ENCODE measurements at places on chromosomes 12 and 14. TPM values are rescaled to one million over a fixed set of nuclear protein-coding genes. Genes with fewer than 3 reads are reported as not detected.

The RD3L gene
- total RNA-seq: not detected

The OR4K13 gene
- not detected for total RNA-seq

DNA sequence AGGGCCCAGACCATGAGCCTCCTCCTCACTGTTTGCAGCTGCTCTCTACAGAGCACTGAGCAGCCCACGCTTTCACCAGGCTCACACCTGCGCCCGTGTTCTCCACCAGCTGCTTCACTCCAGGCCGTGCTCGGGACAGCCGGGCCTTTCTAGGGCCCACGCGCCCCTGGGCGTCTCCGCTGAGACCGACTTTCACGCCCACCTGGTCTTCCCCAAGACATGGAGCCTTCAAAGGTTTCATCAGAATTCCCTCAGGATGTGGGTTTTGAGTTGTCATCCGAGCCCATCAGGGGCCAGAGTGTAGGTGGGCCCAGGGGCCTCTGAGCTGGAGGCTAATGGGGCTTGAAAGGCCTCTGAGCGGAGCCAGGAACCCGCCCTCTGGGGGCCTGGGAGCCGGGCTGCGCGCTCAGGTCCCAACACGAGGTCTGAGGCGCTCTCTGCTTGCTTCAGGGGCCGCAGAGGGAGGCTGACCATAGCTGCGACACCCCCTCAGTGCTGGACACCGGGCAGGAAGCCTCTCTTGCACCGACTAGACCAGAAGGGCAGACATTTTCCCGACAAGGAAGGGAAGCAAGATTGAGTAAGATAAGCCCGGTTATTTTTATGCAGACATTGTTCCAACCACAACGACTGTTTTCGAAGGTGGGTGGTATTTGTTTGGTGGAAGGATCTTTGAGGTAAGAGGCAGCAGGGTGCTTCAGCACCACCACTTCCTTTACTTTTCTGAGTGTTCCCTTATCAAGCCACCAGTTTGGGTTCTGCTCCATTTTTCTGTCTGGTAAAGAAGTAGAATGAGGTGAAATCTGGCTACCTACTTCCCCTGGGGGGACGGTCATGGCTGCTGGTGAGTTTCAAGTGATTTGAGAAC, 125.0 kb upstream of the FUT8 start:
- no peak for DNase-seq

GRCh38 chr14:99860219-99860618, 67.0 kb downstream of the EML1 start:
- no peak for DNase-seq

DNA sequence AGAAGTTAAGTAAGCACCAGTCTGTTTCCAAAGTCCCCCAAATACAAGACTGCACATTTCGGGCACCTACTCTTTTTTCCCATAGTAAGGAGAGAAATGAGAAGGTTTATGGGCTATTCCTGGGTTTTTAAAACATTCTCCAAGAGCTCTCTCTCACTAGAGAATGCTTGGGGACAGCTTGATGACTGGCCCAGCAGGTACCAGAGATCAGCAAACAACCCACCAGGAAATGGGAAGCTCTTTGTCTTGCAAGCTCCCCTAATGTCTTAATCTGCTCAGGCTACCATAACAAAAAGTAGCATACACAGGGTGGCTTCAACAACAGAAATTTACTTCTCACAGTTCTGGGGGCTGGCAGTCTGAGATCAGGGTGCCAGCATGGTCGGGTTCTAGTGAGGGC, 41.8 kb upstream of the CRY1 start:
- no peak for DNase-seq

DNA sequence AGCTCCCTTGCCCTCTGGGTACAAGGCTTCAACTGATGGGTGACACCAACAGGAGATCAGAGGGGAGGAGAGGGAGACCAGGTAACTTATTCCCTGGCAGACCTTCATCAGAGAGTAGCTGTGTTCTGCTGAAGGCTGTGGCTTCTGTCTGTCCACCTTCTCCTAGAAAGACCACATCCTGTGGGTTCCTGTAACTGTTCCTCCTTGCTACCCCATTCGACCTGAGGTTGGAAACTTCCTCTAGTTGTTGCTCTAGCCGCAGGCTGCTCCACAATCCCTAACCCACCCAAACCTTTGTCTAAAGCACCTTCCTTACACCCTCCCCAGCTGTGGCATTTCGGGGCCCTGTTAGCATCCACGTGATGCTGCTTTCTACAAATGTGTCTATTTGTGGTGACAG, 454.2 kb downstream of the DPF3 start:
- no peak for DNase-seq

DNA sequence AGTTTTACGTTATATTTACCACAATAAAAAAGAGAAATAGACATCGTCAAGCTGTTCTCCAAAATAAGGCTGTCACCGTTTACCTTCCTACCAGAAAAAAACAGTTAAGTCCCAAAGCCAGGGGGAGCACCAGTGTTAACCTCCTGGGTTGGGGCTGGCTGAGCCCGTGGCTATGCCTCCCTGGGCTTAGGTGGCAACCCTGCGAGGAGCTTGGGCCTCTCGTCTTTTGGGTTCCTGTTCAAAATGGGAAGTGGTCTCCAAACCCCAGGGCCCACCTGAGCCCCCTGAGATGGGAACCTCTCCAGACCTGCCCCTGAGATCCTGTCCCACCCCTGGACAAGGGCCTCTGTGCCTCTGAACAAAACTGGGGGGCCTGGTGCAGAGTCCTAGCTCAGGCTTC, 22.9 kb downstream of the PACS2 start:
- no peak for DNase-seq

GRCh38 chr12:128445415-128446127, 178.6 kb downstream of the TMEM132C start:
- no peak for DNase-seq

GRCh38 chr14:61704554-61704953, 9.2 kb downstream of the HIF1A start:
- no peak for DNase-seq

- DNase-seq: no peak
Observed at GRCh38 chr12:97321621-97322020, 141.0 kb upstream of the RMST start.

GRCh38 chr12:24664161-24664880, 284.6 kb downstream of the BCAT1 start:
- no peak for DNase-seq
